Mammary microvascular endothelial cell (primary cell): ENCODE measurements at places on chromosomes 7 and 10. TPM values are rescaled to one million over a fixed set of nuclear protein-coding genes. Genes with fewer than 3 reads are reported as not detected.

Gene PROSER2
- 21.5 and 26.4 TPM in 2 replicates for total RNA-seq

Gene DNA2
- total RNA-seq = 6.0 and 8.7 TPM in 2 replicates

Gene HOXA6
- 4.0 and 6.5 TPM in 2 replicates for total RNA-seq

Gene ELN
- total RNA-seq = 0.25 and 1.8 TPM in 2 replicates

Gene CRPPA
- 1.4 TPM in 2 replicates for total RNA-seq

Gene CLCN1
- total RNA-seq = not detected in 2 replicates

Gene PRRT4
- not detected in 2 replicates for total RNA-seq

Gene PRSS37
- total RNA-seq = not detected in 2 replicates
